ENCODE measurements at places on chromosomes 7 and 10. TPM values are rescaled to one million over a fixed set of nuclear protein-coding genes. Genes with fewer than 3 reads are reported as not detected.

The KCNIP2 gene
- 0.18 TPM for total RNA-seq

The TBX20 gene
- not detected for total RNA-seq

The MMRN2 gene
- 9.8 TPM for total RNA-seq

The AVPI1 gene
- 28.4 TPM for total RNA-seq

The PRF1 gene
- not detected for total RNA-seq

The LRRC18 gene
- total RNA-seq = not detected

The MYL10 gene
- not detected for total RNA-seq

The LRIT1 gene
- not detected for total RNA-seq

The ERLIN1 gene
- 28.3 TPM for total RNA-seq

The FAM149B1 gene
- 6.6 TPM for total RNA-seq

The LRGUK gene
- not detected for total RNA-seq

The CTAGE8 gene
- 0.29 TPM for total RNA-seq

The SEC61A2 gene
- 6.3 TPM for total RNA-seq

The UBE2D1 gene
- total RNA-seq = 14.0 TPM

The CFAP69 gene
- total RNA-seq = 3.4 TPM
